ENCODE measurements at places on chromosomes 13 and 19. TPM values are rescaled to one million over a fixed set of nuclear protein-coding genes. Genes with fewer than 3 reads are reported as not detected.

Gene C19orf38
- 2.9 TPM for total RNA-seq

GRCh38 chr13:86831084-86831483 is 840.1 kb upstream of the SLITRK5 start:
- H3K4me3 ChIP-seq = no peak overlapping the region
- H3K27me3 ChIP-seq = no peaks in the 10 kb centered on the region
- no peak overlapping the region for H3K27ac ChIP-seq
- no peaks in the 10 kb centered on the region for H3K4me1 ChIP-seq
- no peaks in the 10 kb centered on the region for H3K36me3 ChIP-seq

- no peaks in the 10 kb centered on the region for H3K27me3 ChIP-seq
- H3K36me3 ChIP-seq = no peaks in the 10 kb centered on the region
- no peak overlapping the region for H3K27ac ChIP-seq
- DNase-seq = no peak
Observed at GRCh38 chr19:29454109-29454508, 71.7 kb upstream of the VSTM2B start.

DNA sequence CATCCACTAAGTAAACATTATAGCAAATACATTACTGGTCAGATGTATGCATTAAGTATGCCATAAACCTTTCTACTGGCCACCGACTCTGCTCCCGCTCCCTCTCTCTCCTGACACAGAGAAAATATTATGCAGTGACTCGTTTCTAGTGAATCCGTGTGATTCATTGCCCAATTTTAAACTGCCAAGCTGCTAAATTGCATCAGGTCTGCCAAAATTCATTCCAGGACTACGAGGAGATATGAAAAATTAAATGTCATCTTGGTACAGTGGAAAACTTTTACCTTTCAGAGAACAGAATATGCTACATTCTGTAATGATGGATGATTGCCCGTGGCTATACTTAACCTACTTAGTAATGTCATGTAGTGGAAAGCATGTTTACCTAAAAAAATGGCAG is 368.8 kb upstream of the TSHZ3 start:
- DNase-seq = no peak
- no peak overlapping the region for H3K4me3 ChIP-seq
- no peak overlapping the region for H3K27ac ChIP-seq
- no peaks in the 10 kb centered on the region for H3K36me3 ChIP-seq
- H3K4me1 ChIP-seq = no peaks in the 10 kb centered on the region
- H3K27me3 ChIP-seq = no peaks in the 10 kb centered on the region

DNA sequence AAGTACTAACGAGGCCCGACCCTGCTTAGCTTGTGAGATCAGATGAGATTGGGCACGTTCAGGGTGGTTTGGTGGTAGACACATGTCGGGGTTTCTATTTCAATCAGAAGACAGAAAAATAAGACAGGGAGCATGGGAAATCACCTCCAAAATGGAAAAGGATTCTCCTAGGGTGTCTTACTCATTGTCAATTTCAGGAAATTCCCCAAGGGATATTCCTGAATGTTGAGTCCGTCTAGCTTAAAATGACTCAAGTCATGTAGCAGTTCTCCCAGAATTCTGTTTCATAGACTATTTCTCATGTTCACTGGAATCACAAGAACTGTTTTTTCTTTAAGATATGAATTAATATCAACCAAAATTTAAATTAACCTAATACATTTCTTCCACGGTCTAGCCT is 380.1 kb downstream of the EFNB2 start:
- no peak overlapping the region for H3K27ac ChIP-seq
- no peaks in the 10 kb centered on the region for H3K36me3 ChIP-seq
- no peak for DNase-seq
- H3K4me1 ChIP-seq = no peaks in the 10 kb centered on the region

Gene UBE2L5
- total RNA-seq = not detected

Gene LIM2
- total RNA-seq = 5.9 TPM

- no peak overlapping the region for H3K4me3 ChIP-seq
- no peak for DNase-seq
- no peaks in the 10 kb centered on the region for H3K36me3 ChIP-seq
- no peaks in the 10 kb centered on the region for H3K4me1 ChIP-seq
Observed at GRCh38 chr13:107275945-107276614, 708.1 kb upstream of the ARGLU1 start.

- no peaks in the 10 kb centered on the region for H3K4me1 ChIP-seq
- peaks cover 53% of the 10 kb centered on the region for H3K36me3 ChIP-seq
- H3K27ac ChIP-seq = no peak overlapping the region
- H3K27me3 ChIP-seq = no peaks in the 10 kb centered on the region
Observed at GRCh38 chr19:5916181-5916708, 2.2 kb downstream of the CAPS start.

DNA sequence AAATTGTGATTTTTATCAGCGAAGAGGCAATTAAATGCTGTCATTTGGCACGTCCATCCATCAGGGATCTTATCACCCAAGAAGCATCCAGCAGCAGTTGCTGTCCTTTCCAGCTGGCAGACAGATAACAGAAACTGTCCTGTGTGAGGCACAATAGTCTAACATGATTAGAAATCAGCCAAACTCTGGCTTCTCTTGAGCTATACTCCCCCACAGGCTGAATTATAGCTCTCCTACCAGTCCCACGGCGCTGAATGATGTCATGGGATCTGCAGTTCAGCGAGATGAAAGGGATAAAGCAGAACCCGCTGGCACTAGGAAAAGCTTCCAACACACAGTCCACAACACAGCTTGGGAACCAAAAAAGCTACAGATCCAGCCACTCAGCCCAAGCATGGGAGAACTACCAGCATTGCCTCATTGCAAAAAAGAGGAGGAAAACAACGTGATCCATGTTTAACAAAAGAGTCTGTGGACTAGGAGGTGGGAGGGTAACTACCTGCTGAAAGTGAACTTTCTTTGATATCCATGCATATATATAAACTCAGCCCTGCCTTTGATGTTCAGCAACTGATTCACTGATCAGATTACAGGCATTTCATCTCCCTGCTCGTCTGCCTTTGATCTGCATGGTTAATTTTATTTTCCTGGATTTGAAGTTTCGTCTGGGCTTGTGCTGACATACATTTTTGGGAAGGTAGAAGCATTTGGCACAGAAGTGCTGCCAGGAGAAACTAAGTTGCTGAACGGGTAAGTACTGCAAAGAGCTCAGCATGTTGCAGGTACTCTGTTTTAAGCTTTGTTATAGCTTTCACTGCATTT is at the start of gene TNFRSF19:
Gene TNFRSF19 (plus strand): TSS at position 314 of the 822 bp plus-strand sequence. CDS start 19,772 bp downstream, outside the sequence.
- H3K36me3 ChIP-seq = no peaks in the 10 kb centered on the region
- no peak within 1 kb of the TSS for H3K27ac ChIP-seq
- no peak for DNase-seq
- H3K4me3 ChIP-seq = no peak within 1 kb of the TSS
- H3K4me1 ChIP-seq = no peaks in the 10 kb centered on the region

DNA sequence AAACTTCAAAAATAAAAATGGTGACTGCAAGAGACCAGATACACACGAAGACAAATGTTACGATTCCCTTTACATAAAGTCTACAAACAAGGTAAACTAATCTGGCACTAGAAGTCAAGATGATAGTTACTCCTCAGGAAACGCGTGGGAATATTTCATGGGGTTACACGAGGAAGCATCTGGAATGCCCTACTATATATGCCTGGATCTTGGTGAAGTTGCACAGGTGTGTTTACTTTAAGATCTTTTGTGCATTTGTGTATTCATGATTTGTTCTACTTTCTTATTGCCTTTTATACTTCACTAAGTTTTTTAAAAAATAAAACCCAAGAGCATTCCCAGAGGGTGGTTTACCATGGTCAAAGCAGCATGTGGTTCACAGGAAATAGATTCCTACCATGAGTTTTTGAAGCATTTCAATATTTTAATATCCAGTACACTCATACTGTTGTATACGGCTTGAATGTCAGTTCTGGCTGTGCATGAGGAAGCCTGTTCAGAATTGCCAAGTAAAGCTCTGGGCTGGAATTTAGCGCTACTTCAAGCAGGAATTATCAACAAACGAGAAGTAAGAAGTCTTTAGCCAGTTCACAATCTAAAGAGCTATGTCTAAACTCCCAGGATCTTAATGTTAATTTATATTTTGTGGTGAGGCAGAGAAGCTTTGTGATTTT is 239.8 kb upstream of the KLHL1 start:
- H3K36me3 ChIP-seq = no peaks in the 10 kb centered on the region
- H3K27ac ChIP-seq = no peak overlapping the region
- no peaks in the 10 kb centered on the region for H3K27me3 ChIP-seq

Gene KIR2DL4
- total RNA-seq = 7.3 TPM

GRCh38 chr19:40646743-40647254 is 43.7 kb downstream of the NUMBL start:
- no peaks in the 10 kb centered on the region for H3K36me3 ChIP-seq
- no peak overlapping the region for H3K4me3 ChIP-seq
- no peak overlapping the region for H3K27ac ChIP-seq
- H3K4me1 ChIP-seq = no peaks in the 10 kb centered on the region
- no peaks in the 10 kb centered on the region for H3K27me3 ChIP-seq

- no peak overlapping the region for H3K4me3 ChIP-seq
- no peak for DNase-seq
- no peaks in the 10 kb centered on the region for H3K4me1 ChIP-seq
- no peaks in the 10 kb centered on the region for H3K36me3 ChIP-seq
Observed at GRCh38 chr13:40895227-40896184, 106.1 kb downstream of the SLC25A15 start.

DNA sequence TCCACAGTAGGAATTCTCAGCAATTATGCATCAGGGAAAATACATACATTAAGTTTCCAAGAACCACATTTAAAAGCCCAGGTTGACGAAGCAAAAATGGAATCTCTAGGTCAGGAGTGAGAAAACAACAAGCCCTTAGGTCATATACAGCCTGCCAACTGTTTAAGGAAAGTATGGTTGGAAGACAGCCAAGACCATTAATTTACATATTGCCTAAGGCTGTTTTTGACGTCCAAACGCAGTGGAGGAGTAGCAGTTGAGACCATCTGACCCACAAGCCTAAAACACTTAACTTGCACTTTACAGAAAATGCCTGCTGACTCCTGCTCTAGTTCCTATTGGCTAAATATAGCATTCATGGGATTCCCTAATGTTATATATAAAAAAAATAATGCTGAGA is 299.0 kb downstream of the ITGBL1 start:
- no peak overlapping the region for H3K4me3 ChIP-seq
- H3K27me3 ChIP-seq = no peaks in the 10 kb centered on the region
- H3K36me3 ChIP-seq = no peaks in the 10 kb centered on the region
- H3K4me1 ChIP-seq = no peaks in the 10 kb centered on the region
- no peak overlapping the region for H3K27ac ChIP-seq
- DNase-seq = no peak

GRCh38 chr19:29976151-29976943 is 34.3 kb downstream of the URI1 start:
- H3K27me3 ChIP-seq = no peaks in the 10 kb centered on the region
- no peaks in the 10 kb centered on the region for H3K36me3 ChIP-seq
- no peak overlapping the region for H3K27ac ChIP-seq
- no peak overlapping the region for H3K4me3 ChIP-seq

GRCh38 chr13:75372517-75372916 is 109.5 kb downstream of the TBC1D4 start:
- no peaks in the 10 kb centered on the region for H3K36me3 ChIP-seq
- H3K27ac ChIP-seq = no peak overlapping the region
- no peak overlapping the region for H3K4me3 ChIP-seq
- H3K27me3 ChIP-seq = no peaks in the 10 kb centered on the region

Gene IQCN
- 19.4 TPM for total RNA-seq

Gene FLT3LG
- 65.7 TPM for total RNA-seq

- H3K4me1 ChIP-seq = peaks cover 4% of the 10 kb centered on the region
- DNase-seq = no peak
- H3K27me3 ChIP-seq = peaks cover 4% of the 10 kb centered on the region
- H3K27ac ChIP-seq = no peak overlapping the region
- H3K36me3 ChIP-seq = no peaks in the 10 kb centered on the region
Observed at GRCh38 chr19:39270036-39270871, 2.1 kb downstream of the IFNL2 start.

DNA sequence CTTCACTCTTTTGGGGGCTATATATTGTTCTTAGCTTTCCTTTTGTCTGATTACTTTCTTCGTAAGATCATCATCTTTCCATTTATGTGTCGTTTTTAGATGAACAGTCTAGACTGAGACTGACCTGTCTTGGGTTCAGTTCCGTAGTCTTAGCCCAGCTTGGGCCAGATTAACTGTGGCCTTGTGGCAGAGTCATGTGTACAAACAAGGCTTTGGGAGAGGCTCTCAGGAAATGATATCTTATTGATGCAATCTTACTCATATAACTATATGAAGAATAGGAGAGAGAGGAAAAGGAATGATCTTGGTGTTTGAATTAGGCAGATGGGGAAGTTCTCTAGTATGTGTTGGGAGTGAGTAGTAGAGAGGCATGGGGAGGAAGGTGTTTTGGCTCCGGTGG is 6.8 kb upstream of the ERCC5 start:
- H3K36me3 ChIP-seq = peaks cover 5% of the 10 kb centered on the region
- H3K4me1 ChIP-seq = no peaks in the 10 kb centered on the region
- no peaks in the 10 kb centered on the region for H3K27me3 ChIP-seq
- H3K4me3 ChIP-seq = no peak overlapping the region

GRCh38 chr13:112616586-112617362 is 28.8 kb upstream of the TUBGCP3 start:
- no peaks in the 10 kb centered on the region for H3K27me3 ChIP-seq
- no peak overlapping the region for H3K27ac ChIP-seq
- no peaks in the 10 kb centered on the region for H3K36me3 ChIP-seq
- no peak overlapping the region for H3K4me3 ChIP-seq
- peak; percentile 47 for DNase-seq

Gene KLHL1
- total RNA-seq = not detected

GRCh38 chr19:13530720-13531119 is 24.4 kb upstream of the CACNA1A start:
- DNase-seq = no peak
- H3K4me3 ChIP-seq = no peak overlapping the region
- peaks cover 2% of the 10 kb centered on the region for H3K27me3 ChIP-seq

Gene BEST2
- total RNA-seq = not detected

- no peak for DNase-seq
- no peak overlapping the region for H3K4me3 ChIP-seq
- no peak overlapping the region for H3K27ac ChIP-seq
- no peaks in the 10 kb centered on the region for H3K36me3 ChIP-seq
- H3K4me1 ChIP-seq = no peaks in the 10 kb centered on the region
- no peaks in the 10 kb centered on the region for H3K27me3 ChIP-seq
Observed at GRCh38 chr13:109175666-109176065, 546.3 kb downstream of the MYO16 start.

Gene PTH2
- total RNA-seq = not detected

Gene IZUMO4
- total RNA-seq = 3.3 TPM

- no peaks in the 10 kb centered on the region for H3K27me3 ChIP-seq
- H3K27ac ChIP-seq = no peak overlapping the region
- H3K4me3 ChIP-seq = no peak overlapping the region
Observed at GRCh38 chr13:32309312-32310133, 5.6 kb downstream of the ZAR1L start.

All from natural killer cell (primary cell).